ENCODE measurements at places on chromosomes 3 and 15.
A peak's percentile ranks its signal among the peaks of the same experiment; 100 is the strongest.

DNA sequence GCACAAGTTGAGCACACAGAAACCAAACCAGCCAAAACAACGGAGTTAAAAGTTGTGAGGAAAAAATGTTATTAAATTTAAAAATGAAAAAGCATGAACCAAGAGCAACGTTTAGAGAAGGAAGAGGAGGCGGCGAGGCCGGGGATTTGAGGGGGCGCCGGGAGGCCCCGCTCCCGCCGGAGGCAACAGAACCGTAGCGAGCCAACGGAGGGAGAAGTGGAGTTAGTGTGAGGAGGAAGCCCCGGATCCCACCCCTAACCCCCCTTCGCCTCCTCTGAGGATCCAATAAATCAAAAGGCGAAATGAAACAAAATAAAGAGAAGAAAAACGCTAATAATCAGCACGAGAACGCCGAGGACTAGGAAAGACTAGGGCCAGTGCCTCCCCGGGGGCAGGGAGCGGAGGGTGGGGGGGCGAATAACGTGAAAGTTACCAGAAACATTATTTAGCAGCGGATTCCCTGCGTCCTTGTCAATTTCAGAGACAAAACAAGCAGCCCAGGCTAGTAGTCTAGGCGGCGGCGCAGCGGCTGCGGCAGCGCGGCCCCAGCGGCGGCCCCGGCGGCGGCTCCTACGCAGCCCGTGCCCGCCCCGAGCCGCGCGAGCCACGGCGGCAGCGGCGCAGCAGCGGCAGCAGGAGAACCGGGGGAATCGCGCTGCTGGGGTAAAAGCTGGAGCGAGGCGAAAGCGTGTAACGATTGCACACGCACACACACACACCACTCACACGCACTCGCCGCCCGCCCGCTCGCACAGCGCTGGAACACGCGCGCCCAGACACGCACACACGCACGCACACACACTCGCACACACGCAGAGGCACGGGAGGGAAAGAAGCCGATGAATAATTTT lies 1.7 kb downstream of the MEIS2 start:
- peak; percentile 60 for DNase-seq

GRCh38 chr3:14849638-14850230 lies 31.0 kb downstream of the FGD5 start:
- DNase-seq = no peak

DNA sequence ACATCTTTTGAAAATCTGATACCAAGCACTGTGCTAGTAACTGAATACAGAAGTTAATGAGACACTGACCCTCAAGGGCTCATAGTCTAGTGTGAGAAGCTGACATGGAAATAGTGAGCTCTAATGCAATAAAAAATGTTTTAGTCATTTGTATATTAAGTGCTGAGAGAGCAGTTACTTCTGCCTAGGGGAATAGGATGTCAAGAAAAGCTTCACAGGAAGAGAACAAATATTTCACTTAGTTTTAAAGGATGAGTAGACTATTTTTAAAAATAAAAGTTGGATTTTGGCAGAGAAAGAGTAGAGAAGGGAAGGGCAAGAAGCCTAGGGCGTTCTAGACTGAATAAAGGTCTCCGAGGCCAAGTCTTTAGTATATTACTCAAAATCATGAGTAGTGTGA lies 158.4 kb downstream of the ATG7 start:
- no peak for DNase-seq

DNA sequence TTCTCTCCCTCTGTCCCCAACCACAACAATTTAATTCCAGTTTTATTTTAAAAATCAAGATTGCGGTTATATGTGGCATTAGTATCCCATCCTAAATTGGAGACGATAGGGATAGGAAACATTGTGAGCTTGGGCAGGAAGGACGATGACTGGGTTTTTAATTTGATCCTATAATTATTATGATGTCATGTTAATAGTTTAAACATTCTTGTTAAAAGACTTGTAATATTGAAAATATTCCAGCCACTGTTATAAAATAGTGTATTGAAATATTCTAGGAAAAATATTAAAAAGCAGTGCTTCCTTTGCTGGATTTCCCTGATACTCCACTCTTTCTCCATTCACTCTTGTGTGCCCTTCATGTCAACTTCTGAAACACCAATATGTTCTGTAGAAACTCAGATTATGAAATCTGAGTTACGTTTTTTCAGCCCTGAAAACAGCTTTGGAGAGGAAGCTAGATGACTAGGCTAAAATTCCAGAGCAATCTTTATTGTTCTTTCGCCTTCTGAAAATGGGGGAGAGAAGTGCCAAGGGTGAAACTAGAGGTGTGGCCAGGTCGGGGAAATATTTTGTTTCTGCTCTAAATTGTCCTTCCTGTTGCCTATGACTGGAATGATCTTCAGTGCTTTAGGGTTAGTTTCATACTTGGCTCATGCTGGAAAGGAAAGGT lies 46.1 kb upstream of the MAP3K13 start:
- DNase-seq = peak; percentile 24

DNA sequence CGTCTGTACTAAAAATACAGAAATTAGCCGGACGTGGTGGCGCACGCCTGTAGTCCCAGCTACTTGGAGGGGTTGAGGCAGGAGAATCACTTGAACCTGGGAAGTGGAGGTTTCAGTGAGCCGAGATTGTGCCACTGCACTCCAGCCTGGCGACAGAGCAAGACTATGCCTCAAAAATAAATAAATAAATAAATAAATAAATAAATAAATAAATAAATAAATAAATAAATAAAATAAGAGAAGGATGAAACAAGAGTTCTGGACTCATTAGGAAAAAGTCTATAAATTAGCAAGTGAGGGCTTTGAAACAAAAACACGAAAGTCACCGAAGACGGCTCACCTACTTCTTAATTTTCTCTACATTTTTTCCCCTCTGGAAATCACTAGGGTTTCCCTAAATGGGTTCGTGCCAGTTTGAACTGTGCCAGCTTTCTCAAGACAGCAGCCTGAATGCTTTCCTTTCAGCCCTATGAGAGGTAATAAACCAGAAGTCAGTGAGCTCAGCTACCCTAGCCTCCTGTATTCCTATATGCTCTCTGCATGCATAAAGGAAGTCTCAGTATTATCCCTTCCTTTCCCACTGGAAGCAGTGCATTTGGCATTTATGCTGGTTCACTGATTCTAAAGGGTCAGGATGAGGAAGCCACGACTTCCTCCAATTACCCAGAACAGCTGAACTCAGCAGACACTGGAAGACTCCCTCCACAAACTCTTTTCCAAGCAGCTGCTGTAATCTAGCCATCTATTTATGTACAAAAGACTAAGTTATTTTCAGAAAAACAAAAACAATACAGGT lies 266.9 kb downstream of the ZBBX start:
- DNase-seq = no peak

DNA sequence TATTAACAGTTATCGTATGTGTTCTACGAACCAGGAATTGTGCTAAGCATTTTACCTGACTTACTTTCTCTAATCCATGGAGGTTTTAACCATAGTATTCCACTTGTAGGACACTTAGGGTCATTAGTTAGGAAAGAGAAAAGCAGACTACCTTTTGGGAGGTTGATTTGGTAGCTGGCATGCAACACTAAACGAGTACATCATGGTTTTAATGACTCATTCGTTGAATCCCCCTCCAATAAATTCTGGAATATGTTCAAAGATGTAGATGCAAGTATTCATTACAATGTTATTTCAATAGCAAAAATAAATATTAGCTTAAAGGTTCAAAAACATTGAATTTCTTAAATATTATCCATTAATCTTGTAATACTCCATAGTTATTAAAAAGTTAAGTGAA lies 162.5 kb downstream of the FMN1 start:
- DNase-seq = peak; percentile 42

DNA sequence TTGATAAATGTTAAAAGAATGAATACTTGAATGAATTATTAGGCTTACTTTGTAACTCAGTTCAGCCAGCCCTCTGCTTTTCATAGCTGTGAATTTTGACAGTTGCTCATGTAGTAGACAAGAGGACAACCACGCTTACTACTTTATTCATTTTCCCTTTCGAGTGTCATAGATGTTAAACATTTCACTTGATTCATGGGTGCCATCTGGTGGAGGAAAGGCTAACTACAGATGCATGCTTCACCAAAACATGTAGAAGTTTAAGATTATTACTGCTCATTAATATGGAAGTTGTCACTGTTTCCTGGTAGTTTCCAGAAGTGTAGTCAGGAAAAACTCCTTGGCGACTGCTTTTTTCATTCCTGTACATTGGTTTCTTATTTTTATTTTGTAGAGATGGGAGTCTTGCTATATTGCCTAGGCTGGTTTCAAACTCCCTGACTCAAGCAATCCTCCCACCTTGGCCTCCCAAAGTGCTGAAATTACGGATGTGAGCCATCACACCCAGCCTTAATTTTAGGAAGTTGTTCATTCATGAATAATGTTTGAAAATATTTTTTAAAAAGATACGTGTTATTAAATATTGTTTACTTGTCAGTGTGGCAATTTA lies 163.2 kb downstream of the B3GALNT1 start:
- peak; percentile 83 for DNase-seq

DNA sequence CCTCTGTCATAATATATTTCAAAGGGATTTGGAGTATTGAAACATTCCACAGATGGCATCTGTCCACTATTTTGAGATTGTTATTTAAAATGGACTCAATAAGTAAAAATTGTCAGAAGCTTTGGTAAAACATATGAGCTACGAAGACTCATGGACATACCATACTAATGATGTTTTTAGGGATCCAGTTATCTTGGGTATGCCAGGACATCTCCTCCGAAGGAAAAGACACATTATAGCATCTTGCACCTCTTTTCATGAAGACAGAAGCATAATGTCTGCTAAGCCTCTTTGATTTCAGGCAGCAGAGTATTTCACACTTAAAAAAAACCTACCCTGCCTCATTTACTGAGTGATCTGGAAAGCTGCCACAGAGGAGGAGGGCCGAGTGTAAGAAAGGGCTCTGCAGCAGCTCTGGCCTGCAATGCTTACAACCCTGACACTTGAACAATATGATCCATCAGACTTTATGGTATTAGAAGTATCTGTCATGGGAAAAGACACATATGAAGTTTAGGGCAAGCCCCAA lies 284.8 kb downstream of the TUSC7 start:
- peak; percentile 15 for DNase-seq

GRCh38 chr15:71195242-71195641 lies 80.0 kb downstream of the THSD4 start:
- DNase-seq = no peak

DNA sequence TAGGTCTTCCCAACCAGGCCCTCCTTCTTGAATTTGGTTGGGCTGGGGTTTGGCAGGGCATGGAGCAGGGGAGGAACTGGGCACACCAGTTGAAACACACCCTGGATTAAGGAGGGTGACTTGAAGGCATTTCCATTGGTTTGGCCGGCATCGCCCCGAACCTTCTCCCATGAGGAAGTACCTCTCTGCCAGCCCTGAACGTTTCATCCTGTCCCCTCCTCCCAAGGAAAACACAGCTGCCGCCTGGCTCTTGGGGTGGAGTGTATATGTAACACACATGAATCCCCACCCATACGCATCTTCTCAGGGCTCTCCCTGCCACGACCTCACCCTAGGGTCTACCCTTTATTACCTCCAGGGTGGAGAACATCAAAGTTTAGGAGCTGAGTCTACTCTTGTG lies 14.6 kb downstream of the UBAP1L start:
- DNase-seq = no peak

GRCh38 chr3:126284258-126284904 lies 72.8 kb downstream of the KLF15 start:
- DNase-seq = no peak

GRCh38 chr3:152885076-152885475 lies 50.1 kb downstream of the P2RY1 start:
- no peak for DNase-seq

DNA sequence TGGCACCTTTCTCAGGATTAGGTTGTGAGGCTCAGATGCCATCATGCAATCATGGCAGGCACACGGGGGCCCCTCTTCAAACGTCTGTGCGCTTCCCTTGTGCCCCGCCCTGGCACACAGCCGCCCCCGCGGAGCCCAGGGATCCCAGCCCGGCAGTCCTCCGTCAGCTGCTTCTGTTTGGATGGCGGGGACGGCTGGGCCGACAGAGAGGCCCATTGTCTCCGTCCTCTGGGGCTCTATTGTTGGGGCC lies 849 bp upstream of the HDAC11 start:
- no peak for DNase-seq

- peak; percentile 61 for DNase-seq
These were observed 812 bp downstream of the P4HTM start for GRCh38 chr3:48990636-48991469.

DNA sequence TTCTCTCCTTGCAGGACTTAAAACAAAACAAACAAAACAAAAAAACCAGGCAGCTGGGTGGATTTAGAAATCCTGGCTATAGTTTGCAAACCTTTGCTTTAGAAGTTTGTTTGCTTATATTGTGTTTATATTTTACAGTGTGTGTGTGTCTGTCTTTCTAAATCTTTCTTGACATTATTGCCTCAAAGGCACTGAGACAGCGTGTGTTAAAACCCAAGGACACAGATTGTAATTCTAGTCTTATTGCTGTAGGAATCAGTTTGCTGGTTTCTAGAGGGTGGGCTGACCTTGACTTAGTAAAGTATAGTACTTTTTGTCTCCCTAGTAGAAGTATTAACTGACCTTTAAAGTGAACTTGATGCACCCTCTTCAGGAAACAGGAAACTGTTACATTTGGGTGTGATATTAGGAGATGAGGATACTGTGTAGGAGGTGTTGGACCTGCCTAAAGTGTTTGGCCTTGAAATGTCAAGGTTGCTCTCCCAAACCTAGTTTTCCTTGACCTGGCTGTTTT lies 71.0 kb downstream of the TCF12 start:
- DNase-seq = peak; percentile 3

GRCh38 chr3:47377186-47377585 lies 3.6 kb upstream of the PTPN23 start:
- no peak for DNase-seq

DNA sequence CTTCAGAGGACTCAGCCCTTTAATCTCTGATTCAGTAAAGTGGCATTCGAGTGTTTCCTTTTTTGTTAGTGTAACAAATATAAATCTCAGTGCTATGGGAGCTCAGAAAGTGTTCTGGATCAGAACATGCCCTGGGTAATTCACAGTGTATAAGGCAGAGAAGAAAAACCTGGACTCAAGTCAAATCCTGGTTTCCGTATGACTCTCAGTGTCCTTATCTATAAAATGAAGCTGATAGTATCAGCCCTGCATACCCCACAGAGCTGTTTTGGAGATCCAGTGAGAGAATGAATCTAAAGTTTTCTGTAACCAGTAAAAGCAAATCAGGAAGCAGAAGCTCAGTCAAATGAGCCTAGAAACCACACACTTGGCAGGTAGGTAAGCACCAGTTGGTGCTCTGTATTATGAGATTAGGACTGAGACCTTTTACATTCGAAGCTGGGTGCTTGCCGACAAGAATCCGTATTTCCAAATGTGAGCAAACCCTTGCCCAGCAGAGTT lies 67.2 kb downstream of the IL1RAP start:
- DNase-seq = peak; percentile 56

DNA sequence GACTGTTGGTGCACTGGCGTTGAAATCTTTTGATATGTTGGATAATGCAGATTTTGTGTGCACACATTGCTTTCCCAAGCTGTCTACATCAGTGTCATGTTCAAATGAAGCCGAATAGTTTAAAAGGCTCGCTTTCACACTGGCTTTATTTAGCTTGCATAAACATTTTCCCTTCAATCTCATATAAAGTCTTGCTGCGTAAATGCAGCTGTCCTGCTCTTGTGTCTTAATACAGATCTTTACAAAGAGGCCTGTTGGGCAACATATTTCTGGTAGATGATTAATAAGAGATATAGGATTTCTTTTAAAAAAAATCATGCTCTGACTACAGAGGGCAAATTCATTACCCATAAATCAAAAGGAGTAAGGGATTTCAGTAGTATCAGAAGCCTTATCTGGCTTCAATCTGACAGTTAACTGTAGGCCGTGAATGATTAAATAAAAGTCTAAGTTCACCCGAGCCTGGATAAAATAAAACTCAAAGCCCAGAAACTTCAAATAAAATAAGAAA lies 937.2 kb downstream of the FHIT start:
- no peak for DNase-seq
